ENCODE measurements at places on chromosomes 7 and 10.

DNA sequence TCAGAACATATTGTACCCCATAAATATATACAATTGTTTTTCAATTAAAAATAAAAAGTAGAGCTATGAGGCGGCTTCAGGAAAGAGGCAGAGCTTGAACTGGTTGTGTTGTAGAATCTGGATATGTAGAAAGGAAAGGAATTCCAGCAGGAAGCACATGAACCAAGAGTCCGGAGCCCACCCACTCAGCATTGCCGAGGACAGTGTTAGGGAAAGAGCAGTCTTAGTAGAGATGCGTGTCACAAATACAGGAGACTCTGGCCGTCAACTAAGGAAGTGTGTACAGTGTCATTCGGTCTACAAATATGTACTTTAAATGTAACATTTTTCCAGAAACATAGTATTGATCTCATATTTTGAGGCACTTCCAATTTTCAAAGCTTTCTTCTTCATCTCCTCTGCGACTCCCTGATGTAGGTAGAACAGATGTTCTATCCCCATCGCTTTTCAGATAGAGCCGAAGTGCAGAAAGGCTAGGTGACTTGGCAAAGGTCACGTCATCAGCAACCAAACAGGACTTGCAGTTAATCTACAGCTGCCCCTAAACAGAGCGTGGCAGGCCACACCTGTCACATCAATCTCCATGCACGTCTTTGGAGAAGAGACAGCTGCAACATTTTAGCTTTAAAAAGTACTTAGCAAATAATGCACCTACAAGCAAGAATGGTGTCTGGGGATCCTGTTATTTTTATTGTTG is 25.3 kb upstream of the GJD4 start:
- no peak for DNase-seq

DNA sequence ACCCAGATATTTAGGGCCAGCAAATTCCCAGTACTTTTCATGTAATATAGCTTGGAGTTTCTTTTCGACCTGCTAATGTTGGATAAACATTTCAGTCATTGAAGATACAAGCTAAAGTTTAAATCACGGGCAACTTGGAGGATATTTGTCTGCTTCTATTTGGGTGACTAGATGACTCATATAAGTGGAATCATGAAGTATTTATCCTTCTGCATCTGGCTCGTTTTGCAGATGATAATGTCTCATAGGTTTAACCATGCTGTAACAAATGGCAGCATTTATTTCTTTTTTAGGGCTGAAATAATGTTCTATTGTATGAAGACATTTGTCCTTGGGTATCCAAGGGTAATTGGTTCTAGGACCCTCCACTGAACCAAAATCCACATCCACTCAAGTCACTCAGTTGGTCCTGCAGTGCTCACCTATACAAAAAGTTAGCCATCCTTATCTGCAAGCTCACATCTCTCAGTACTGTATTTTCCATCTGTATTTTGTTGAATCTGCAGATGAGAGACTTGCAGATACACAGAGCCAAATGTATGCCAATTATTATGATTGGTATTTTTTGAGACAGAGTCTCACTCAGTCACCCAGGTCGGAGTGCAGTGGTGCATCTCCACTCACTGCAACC is 187.2 kb upstream of the CSTF2T start:
- no peak for DNase-seq

DNA sequence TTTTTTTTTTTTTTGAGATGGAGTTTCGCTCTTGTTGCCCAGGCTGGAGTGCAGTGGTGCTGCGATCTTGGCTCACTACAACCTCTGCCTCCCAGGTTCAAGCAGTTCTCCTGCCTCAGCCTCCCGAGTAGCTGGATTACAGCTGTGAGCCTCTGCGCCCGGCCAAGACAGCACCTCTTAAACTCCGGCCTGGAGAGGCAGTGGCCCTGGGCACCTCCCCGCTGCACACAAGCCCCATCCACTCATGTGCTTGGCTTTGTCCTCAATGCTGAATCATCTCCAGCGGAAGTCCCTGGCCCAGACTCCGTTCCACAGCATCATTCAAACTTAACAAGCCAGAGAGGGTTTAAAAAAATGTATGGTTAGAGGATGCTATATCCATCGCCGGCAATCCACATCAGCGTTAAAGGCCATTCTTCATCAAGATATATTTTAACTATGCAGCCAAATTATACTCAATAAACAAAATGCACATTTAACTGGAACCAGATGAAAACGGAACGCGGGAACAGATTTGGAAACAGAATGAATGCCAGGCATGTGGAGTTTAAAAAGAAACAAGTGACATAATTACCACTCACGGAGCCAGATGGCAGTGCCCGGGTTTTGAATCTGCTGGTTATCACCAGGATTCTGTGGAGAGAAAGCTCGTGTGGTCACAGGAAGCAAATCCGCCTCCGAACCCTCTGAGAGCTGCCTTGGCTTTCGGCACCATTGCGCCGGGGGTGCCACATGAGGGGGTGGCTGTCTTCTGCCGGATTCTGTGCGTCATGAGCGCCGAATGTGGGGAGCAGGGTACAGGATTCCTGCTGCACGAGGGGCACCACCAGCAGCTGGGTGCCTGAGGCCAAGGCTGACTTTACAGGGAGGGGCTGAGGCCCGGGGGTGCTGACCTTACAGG is 45.6 kb upstream of the CFAP46 start:
- DNase-seq, result no peak

DNA sequence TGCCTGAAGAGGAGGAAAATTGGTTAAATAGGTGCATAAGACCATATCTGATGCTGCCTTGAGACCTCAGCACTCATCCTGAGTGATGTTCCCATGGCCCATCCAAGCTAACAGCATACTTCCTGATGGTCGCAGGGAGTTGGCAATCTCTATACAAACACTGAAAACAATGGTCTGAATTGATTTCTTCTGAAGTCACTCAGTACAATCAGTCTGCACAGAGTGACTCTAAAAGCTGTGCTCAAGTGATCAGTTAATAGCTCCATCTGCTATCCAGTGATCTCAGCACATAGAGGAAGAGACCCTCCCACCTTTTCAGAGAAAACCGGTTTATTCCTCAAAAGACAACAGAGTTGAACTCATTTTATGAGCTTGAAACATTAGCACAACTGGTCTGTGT is 3.9 kb downstream of the PPP1R17 start:
- DNase-seq, result no peak

GRCh38 chr7:155825336-155825735 is 13.1 kb upstream of the SHH start:
- DNase-seq, result no peak

DNA sequence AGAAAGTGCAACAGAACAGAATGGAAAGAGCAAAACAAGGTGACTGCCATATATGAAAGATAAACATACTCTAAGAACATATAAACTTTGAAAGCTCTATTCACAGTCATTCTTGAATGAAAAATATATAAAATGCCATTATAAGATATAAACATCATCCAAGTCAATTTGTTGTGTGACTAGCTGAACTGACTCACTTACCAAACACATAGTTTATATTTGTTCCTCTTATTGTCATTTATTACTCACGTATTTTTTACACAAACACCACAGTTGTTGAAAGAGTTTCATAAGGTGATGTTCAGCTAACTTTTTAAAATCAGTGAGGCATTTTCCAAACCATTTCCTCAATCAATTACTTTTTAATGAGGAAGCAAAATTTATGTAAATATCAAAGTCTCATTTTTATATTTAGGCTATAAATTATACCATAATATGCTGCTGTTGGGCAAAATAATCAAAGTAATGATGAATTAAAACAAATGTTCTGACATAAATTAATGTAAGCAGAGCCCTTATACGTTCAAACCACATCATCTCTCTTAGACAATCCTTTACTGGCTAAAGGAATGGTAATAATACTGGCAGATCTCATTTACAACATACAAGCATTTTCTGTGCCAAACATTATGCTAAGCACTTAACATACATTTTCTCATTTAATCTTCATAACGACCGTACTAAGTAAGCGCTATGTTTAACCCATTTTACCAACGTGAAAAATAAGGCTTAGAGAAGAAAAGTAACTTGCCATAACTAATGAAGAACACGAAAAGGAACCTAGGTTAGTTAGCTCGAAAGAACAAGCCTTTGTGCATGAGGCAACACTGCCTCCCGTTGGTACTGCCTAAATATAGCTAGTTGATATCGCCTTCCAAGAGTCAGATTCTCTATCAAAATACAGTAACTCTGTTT is 7.3 kb downstream of the LRRN3 start:
- peak; percentile 18 for DNase-seq

- no peak for DNase-seq
Observed at GRCh38 chr10:105207476-105207995, 566.4 kb downstream of the SORCS3 start.

GRCh38 chr7:7109934-7110333 is 72.4 kb upstream of the C1GALT1 start:
- no peak for DNase-seq

- no peak for DNase-seq
Observed at GRCh38 chr10:110864662-110865140, 7.0 kb upstream of the PDCD4 start.

DNA sequence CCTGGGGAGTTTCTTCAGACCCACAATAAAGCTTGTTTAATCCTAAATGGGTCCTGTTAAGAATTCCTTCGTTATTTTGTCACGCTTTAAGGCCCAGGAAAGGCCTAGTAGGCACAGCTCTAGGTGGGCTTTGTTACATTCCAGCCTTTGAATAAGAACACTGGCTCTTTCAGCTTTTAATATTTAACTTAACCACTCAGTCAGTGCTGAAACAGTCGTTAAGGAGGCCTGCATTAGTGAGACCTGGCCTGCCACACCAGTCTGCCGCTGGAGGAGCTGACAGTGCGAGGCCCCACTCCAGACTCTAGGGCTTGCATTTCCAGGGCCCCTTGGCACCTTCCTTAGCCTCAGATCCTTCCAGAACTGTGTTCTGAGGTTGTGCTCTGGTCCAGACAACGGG is 351.4 kb downstream of the GLRX3 start:
- no peak for DNase-seq

- DNase-seq, result no peak
Observed at GRCh38 chr10:5447611-5448071, 35.3 kb downstream of the NET1 start.

DNA sequence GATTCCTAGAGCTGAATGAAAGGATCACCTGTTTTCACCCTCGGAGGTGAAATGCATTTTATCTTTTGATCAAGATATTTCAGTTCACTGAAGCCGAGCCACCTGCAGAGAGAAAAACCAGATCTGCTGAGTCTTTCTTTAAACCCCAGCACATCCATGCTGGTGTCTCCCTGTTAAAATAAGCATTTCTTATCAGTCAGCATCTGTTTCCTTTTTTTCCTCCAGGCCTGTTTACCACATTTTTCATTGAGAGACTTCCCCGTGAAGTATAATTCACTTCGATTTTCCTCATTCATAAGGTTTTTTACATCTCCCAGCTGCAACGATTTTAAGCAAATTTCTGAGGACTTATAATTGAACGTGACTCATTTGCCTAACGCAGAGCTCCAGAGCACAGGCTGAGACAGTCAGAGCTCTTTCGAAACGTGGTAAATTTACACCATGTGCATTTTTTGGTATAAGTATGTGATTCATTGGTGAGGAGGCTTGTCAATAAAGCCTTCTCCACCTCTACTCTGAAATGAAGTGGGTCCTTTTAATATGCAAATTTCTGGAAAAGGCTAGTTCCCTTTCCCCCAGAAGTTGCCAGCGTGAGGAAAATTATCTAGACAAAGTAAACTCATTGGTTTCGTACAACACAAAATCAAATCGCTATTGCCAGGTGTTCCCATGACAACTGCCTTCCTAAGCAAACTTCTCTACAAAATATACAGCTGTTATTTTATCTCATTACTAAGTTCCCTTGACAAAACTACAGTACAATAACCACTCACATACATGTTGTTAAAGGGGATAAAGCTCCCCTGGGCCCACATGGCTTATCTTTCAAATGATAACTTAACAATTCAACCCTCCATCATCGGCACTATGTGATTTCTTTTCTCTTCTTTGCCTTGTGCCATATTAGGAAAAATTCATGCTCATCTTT is 374.8 kb upstream of the AKR1E2 start:
- DNase-seq, result no peak

GRCh38 chr10:58414270-58415041 is 29.2 kb downstream of the TFAM start:
- DNase-seq, result peak; percentile 38

GRCh38 chr10:92142949-92143348 is 147.9 kb downstream of the CPEB3 start:
- no peak for DNase-seq

GRCh38 chr7:85237721-85238120 is 50.9 kb upstream of the SEMA3D start:
- DNase-seq, result no peak

GRCh38 chr7:121337398-121337797 is 8.6 kb downstream of the WNT16 start:
- DNase-seq, result no peak

- no peak for DNase-seq
Observed at GRCh38 chr7:34057956-34058355, 152.6 kb downstream of the BMPER start.

- DNase-seq, result peak; percentile 54
Observed at GRCh38 chr10:69516316-69516715, 56.9 kb downstream of the NEUROG3 start.

- no peak for DNase-seq
Observed at GRCh38 chr10:11425676-11426075, 185.8 kb downstream of the USP6NL start.

GRCh38 chr7:681551-682307 is 44.8 kb upstream of the DNAAF5 start:
- no peak for DNase-seq

GRCh38 chr7:140039896-140040295 is 22.9 kb downstream of the PARP12 start:
- DNase-seq, result no peak

DNA sequence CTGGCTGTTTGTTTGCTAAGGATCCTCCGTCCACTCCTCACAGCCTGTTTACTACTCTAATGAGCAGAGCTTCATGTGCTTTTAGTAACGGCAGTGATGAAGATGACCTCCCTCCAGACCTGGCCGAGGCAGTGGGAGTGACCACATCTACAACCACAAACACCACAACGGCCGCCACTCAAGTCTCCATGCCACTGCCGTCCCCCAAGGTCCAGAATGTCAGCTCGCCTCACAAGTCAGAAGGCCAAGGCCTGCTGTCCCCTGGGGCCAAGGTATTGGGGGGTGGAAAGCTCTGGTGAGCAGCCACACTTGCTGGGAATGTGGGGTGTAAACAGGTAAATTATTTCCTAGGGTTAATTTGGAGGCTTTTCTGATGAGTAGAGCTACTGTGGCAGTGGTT is 926.4 kb downstream of the IPMK start:
- DNase-seq, result no peak

- no peak for DNase-seq
Observed at GRCh38 chr10:6395606-6396005, 184.5 kb downstream of the PRKCQ start.

DNA sequence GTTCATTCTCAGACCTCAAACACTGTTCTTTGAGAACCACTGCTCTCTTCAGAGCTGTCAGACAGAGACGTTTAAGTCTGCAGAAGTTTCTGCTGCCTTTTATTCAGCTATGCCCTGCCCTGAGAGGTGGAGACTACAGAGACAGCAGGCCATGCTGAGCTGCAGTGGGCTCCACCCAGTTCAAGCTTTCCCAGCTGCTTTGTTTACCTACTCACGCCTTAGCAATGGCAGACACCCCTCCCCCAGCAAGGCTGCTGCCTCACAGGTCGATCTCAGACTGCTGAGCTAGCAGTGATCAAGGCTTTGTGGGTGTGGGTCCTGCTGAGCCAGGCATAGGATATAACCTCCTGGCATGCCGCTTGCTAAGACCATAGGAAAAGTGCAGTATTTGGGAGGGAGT is 80.5 kb upstream of the CYP2C9 start:
- no peak for DNase-seq
